ENCODE measurements at places on chromosomes 12 and 14. TPM values are rescaled to one million over a fixed set of nuclear protein-coding genes. Genes with fewer than 3 reads are reported as not detected.
A peak's percentile ranks its signal among the peaks of the same experiment; 100 is the strongest.

- DNase-seq, result no peak
Observed at GRCh38 chr12:93599192-93599591, 26.7 kb downstream of the SOCS2 start.

DNA sequence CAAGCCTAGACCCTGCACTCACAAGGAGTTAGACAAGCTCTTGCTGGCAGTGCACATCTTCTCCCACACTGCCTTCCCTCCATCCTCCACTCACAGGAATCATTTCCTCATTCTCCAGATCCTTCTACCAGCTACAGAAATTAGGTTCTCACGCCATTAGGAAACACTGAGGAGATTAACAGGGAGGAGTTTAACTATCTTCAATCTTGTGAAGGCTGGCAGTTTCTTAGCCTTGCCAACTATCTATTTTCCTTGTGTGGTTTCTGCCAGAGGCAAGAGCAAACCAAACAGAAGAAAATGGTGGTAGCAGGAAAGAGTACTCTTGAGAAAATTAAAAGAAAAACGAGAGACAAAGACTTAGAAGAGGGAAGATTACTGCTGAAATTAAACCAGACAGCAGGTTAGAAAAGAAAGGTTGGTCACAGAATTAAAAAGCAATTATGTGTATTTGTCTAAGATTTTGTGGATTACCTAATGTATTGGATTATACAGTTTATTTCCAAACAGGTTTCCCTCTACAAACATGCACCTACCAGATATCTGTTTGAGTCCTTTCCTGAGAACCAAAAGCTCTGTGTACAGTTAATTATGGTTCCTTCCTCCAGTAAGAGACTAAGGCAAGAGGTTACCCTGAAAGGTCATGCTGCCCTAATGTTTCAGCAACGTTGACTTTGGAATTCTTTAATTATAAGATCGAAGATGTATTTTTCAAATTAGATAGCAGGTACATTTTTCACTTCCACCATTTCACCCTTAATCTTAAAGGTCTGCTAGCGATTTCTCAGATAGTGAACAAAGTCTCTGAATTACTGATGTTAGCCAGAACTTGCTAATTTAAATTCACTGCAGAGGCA, 5.0 kb downstream of the RERG start:
- no peak for DNase-seq

- peak; percentile 88 for DNase-seq
Observed at GRCh38 chr14:33120341-33120740, 181.7 kb downstream of the NPAS3 start.

DNA sequence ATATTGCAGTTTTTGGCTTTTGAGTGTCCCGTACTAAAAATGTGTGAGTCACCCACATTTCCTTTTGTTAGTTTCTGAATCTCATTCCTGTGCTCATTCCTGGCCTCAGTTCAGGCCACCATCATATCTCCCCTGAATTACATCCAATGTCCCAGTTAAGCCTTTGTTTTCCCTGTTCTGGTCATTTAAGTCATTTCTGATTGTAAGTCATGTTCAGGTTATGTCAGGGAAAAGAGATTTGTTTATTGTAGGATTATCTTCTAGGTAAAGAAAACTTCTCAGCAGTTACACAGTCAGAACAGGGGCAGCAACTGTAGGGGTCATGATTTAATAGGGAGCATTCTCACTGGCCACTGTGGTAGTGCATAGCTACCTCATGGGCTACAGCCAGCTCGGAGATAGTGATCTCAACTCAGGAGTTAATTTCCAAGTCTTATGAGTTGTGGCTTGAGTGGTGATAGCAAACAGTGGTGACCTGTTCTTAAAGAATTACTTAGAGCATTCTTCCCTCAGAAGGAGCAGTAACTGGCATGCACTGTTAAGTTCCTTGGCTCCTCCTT, 6.7 kb downstream of the DDX47 start:
- DNase-seq, result peak; percentile 99

DNA sequence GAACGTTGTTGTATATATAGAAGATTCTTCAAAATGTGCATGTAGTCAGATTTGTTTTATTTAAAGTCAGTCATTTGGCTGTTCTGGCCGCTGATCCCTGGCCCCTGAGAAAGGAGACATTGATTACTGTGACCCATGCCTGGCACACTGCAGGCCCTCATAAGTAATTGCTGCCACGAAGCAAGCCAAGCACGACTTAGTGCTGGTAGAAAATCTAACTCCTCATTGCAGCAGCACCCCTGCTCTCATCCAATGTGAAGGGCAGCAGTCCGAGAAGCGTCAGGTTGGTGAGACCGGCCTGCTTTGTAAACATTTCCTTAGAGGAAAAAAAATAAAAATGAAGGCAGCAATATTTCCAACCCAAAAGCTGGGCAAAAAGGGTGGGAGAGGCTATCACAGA, 22.8 kb upstream of the TMTC2 start:
- DNase-seq, result no peak

DNA sequence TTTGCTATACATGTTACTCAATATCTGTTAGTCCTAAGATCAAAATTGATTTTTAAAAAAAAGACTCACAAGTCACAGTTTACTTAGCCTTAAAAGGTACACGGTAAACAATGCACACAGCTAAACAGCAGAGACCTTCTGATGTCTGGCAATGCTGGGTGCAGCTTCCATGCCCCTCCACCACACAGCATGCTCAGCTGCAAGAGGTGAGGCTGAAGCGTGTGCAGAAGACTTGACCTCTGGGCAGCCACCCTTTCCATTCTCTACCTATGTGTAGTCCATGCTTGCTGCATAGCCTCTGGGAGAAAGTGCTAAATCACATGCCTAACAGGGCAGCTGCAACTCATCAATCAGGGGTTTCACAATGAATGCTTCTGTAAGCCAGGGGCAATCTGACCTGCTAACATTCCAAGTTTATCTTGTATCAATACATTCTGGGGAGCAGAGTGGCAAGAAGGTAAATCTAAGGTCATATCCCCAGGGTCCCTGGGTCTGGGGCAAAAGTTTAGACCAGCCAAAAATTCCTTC, 44.5 kb upstream of the AMN1 start:
- peak; percentile 69 for DNase-seq

DNA sequence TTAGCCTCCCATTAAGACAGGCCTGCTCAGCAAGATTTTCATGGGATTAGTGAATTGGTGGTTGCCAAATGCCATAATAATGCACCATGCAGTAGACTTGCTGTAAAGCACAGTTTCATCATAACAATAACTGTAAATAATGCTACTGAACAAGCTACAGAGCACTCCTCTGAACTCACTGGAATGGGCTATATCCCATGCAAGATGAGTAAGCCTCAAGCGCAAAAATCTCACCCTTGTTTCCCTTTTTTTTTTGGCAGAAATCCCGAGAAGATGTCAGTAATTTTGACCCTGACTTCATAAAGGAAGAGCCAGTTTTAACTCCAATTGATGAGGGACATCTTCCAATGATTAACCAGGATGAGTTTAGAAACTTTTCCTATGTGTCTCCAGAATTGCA, 145.9 kb upstream of the HIF1A start:
- no peak for DNase-seq

DNA sequence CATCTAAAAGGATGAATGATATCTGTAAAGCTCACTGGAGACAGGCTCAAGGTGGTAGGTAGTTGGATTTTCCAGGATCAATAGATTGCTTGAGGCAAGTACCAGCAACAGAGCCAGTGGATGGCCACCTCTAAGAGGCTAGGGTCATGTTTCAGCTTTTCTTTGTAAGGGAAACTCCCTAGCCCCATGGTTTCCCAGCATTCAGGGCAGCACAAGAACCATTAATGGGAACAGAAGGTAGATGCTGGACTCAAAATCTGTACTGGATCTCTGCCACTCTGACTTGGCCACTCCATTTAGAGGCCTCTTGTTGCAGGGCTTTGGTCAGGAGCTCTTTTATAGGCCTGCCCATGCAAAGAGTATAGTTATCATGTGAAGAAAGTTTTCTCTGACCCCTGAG, 76.1 kb upstream of the DYRK2 start:
- DNase-seq, result no peak

DNA sequence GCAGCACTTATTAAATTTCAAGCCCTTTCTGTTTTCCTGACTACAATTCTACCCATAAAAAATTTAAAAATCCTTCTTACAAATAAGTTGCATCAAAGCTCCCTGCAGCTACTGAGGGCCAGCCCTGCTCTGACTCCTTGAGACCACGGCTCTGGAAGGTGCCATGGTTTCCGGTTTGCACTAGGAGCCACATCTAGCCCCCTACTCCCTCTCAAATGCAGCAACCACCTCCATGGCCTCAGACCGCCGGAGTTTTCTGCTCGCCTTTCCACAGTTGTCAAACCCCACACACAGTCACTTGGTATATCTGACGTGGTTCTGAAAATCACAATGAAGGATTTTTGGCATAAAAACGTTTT, 30.1 kb downstream of the P2RX4 start:
- no peak for DNase-seq

GRCh38 chr12:13177373-13177772, 19.2 kb upstream of the EMP1 start:
- DNase-seq, result no peak

GRCh38 chr14:52063052-52063462, 5.8 kb downstream of the NID2 start:
- peak; percentile 25 for DNase-seq

GSC gene
- not detected for total RNA-seq

BDKRB1 gene
- total RNA-seq, result 0.20 TPM

PAPLN gene
- 9.1 TPM for total RNA-seq

RIPK3 gene
- total RNA-seq, result 0.95 TPM

ZDHHC22 gene
- 0.50 TPM for total RNA-seq

GSG1 gene
- total RNA-seq, result not detected

MFAP5 gene
- 86.4 TPM for total RNA-seq

All from astrocyte (in vitro differentiated cells and primary cell).